ENCODE measurements at places on chromosomes 13 and 19.

GRCh38 chr19:51119101-51119500 lies 5.6 kb upstream of the SIGLEC9 start:
- DNase-seq, result no peak

DNA sequence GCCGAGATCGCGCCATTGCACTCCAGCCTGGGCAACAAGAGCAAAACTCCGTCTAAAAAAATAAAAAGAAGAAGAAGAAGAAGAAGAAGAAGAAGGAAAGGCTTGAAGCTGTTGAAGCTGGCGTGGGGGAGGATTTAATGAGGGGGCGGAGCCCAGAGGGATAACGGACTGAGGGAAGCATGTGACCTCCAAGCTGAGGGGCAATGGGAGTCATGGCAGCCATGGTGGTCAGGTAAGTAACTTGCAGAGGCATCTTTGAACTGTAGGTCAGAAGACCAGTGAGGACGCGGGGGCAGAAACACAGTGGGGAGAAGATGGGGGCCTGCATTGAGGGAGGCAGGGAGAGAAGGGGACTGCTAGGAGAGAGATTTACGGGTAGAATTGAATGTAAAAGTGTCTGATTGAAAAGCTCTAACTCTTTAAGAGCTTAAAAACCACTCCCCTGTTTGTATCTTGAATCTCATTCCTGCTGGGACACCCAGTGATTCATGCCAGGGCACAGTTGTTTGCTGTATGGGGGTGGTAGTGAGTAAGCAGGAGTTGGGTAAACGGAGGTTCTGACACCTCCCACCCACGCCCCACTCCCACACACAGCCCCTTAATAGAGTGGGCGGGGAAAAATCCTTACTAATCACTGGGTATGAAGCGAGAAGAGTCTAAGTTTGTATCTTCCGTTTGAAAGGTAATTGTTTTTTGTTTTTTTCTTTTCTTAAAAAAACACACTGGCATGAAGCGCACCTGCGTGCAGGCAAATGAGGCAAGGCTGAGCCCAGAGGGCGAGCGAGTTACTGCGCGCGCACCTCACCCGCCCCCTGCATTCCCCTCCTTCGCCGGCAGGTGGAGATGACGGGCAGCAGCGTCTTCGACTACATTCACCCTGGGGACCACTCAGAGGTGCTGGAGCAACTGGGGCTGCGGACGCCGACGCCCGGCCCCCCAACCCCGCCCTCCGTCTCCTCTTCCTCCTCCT lies 13.0 kb downstream of the TMEM160 start:
- no peak for DNase-seq

DNA sequence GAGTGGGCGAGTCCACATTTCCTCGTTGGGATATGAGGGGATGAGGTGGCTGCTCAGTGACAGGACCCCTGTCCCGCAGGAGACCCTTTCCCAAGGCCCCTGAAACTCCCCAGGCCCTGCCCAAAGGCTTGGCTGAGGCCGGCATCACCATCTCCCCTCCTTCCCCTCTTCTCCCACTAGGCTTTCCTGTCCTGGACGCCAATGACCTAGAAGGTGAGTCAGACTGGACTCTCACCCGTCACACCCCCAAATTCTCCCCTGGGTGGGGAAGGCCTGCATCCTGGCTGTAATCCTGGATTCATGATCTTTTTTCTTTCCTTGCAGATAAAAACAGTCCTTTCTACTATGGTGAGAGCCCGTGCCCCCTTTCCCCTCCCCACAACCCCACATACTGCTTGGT lies 5.3 kb downstream of the FXYD3 start:
- DNase-seq, result no peak

GRCh38 chr13:111142472-111142871 lies 27.4 kb downstream of the ARHGEF7 start:
- no peak for DNase-seq

DNA sequence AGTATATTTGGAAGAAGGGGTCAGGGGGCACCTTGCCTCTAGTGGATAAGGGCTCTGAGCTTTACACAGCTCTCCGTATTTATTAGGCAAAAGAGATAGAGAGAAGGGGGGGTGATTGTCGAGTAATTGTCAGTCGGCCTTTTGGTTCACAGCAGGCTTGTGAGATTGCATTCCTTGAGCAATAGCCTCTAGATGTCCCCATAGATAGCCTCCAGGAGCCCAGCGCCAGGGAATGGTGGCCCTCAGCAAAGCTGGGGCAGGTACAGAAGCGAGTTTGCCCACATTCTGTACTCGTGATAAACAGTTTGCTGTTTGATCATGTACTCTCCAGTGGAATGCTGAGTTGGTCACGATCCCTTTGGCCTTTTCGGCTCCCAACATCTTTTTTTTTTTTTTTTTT lies 4.6 kb downstream of the ZNF613 start:
- DNase-seq, result no peak

DNA sequence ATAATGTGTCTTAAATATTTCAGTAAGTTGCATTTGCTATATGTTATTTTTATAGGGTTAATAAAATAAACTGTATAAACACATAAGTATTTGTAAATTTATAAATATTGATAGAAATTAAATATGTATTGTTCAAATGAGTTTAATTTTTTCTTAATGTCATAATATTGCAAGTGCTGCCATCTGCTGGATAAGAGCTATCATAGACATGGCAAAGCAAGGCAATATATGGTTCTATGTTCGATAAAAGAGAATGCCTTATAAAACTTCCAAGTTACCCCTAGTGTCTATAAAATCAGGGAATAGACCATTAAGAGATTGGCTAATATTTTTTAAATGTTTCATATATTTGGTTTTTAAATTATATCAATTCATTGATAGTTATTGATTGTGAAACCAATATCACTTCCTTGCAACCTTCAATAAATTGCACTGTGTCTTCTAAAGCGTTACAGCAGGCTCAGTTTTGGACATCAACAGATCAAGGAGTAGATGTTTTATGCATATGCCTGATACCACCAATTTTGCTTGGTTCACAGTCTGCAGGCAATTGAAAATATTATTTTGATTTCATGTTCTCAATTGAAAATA lies 29.0 kb upstream of the SLITRK6 start:
- DNase-seq, result no peak

DNA sequence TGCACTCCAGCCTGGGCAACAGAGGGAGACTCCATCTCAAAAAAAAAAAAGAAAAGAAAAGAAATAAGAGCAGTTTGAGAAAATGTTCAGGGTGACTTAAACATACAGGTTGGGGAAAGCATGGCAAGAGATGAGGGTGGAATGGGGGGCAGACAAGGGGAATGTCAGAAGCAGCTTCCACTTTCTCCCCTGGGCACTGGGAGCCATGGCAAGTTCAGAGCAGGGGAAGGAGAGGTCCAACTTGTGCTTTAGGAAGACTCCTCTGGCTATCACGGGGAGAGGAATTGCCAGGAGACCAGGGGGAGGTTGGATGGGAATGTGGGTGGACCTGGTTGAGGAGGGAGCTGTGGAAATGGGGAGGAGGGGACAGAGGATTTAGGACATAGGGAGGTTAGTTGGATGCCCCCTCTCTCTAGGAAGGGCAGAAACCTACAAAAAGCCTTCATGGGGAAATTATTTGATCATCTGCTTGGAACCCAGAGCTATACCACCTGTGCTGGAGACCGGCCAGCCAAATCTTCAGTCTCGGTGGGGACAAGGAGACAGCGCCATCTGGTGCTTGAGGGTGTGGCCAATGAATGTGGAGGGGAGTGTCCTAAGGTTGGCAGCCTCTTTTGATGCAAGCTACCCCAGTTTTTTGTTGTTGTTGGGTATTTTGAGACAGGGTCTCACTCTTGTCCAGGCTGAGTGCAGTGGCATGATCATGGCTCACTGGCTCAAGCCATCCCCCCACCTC lies 7.3 kb upstream of the STRN4 start:
- no peak for DNase-seq

DNA sequence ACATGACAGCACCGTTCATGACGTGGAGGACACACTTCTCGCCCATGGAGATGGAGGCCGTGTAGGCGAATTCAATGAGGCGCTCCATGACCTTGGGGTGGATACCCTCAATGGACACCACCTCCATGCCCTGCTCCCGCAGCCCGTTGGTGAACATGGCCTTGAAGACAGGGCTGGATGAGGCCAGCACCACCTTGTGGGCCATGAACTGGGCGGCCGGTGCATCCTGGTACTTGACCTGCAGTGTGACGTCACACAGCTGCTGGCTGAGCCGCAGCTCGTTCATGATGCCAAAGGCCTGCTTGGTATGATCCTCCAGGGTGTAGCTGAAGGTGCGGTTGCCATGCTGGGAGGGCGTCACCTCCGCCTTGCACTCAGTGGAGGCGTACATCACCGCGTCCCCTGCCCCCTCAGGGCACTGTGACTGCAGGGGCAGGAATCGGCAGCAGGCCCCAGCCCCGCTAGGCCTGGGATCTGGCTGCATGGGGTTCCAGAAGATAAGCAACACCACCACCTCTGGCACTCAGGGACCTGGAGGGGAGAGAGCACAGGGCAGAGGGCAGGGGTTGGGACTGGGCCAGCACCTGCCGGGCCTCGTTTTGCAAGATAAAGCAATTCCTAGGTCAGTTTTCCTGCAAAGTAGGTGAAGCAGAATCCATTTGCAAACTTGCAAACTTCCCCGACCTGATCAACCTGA lies 3.5 kb downstream of the KEAP1 start:
- no peak for DNase-seq

All from LNCaP clone FGC (cell line).